Transverse colon (tissue), 4 donors: ENCODE measurements at places on chromosomes 6 and 20. TPM values are rescaled to one million over a fixed set of nuclear protein-coding genes. Genes with fewer than 3 reads are reported as not detected.

LY6G5B gene
- total RNA-seq = 6.6 TPM

PRICKLE4 gene
- total RNA-seq = 12.7 TPM

- DNase-seq = no peak
Measured at GRCh38 chr6:99446076-99446475, 21.0 kb upstream of the PNISR start.

- DNase-seq = no peak
Measured at GRCh38 chr6:169073311-169073710, 180.3 kb downstream of the THBS2 start.

DNA sequence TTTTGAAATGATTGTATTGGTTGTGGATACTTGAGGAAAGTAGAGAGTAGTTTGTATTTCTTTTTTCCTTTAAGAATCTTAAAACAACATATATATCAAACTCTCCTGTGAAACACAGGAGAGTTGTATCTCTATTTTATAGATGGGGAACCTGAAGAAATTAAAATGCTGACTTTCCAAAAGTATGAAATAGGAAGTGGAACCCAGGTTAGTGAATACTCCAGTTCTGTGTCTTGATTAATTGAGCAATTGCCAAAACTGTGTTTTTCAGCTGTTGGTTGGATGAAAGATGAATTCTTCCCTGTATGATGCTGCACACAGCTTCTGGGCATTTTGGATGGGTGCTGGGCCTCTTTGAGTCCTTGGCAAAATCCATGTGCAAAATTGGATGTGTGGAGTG is 86.3 kb downstream of the ARID1B start:
- no peak for DNase-seq

DNA sequence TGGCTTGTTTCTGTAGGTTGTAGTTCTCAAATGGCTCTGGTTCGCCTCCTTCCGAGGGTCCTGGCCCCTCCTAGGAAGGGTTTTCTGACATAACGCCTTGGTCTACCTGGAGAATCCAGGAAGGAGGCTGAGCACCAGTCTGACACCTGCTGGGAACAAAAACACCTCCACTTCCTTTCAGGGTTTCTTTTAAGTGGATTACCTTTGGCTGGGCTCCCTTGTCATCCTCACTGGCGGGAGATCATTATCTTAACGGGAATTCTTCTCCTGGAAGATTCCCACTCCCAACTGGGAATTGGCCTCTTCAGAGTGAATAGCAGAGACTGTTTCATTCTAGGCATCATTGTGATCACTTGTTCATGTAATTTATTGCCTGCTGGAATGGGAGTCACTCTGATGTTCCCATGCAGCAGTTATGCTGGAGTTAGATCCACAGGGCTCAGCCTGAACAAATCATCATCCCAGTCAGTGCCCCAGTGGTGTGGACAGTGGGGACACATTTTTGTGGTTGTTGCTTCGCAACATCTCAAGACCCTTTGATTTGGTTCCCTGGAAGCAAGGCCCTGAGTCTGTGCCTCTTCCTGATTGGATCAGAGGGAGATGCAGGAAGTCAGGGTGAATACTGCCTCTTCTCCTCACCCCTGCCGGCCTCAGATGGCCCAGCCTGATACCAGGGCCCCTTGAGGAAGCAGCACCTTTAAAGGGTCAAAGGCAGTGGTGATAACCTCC is 49.1 kb downstream of the LYRM2 start:
- DNase-seq = no peak
